ENCODE measurements at places on chromosomes 4 and X.

DNA sequence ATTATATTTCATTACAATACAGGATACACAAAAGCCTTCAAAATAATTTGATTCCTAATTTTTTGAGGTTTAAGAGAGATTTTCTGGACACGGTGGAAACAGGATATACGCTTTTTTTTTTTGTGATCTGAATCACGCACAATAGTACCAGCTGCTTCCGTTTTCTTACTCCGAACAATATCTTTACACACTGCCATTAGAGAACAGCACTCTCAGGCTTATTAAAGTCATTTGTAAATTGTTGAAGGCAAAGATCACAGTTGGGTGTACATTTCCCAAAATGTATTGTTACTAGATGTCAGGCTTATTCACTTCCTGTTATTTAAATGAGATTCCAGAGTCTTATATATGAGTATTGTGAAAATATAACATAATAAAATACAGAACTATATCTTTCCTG lies 71.5 kb downstream of the TMEM47 start:
- DNase-seq = no peak

GRCh38 chr4:170003071-170004070 lies 22.8 kb downstream of the MFAP3L start:
- no peak for DNase-seq

DNA sequence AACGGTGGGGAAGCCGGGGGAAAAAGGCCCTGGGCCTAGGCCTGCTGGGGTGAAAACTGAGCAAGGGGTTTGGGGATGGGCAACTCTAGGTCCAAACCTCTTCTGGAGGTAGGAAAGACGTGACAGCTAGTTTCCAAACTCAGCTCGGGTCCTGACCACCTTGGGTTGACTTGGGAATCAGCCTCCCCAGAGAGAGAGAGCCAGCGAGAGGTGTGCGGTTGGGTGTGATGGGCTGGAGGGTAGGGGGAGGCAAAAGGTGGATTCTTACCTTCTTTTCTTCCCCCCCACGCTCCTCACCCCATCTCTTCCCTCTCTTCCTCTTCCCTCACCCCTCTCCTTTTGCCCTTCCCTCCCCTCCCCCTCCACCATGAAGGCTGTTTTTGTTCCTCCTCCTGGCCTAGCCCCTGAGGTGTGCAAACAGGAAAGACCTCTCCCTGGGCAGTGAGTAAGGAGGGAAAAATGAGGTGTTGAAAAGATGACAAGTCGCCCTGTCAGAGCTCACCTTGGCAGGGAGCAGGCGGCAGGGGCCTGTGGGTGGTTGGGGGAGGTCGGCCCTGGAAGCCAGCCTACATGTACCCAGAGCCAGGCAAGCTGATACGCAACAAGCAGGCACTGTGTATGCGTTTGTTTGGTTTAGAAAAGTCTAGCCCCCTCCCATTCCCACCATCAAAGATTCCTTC lies 14.8 kb downstream of the PJA1 start:
- no peak for DNase-seq

GRCh38 chr4:6965329-6965728 lies 55.7 kb downstream of the TBC1D14 start:
- DNase-seq = no peak

- DNase-seq = no peak
Observed at GRCh38 chr4:60723796-60724195, 476.3 kb upstream of the ADGRL3 start.

DNA sequence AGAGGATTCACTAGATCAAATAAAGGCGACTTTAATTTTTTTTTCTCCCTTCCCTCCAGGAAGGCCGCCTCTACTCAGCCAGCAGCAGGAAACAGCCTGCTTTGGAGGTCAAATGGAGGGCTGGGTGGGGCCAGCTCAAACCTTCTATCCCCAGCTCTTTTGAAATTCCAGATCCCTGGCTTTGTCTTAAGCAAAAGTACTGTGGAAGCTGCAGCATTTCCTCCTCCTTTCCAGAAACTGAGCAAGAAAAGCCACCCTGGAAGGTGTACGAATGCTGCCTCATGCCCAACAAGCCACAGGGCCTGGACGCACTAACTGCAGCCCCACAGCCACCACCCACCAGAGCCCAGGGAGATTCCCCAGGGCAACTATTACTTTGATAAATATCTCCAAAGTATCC lies 55.1 kb upstream of the ZCCHC13 start:
- no peak for DNase-seq

GRCh38 chr4:82367438-82368097 lies 6.2 kb downstream of the HNRNPD start:
- DNase-seq = no peak

DNA sequence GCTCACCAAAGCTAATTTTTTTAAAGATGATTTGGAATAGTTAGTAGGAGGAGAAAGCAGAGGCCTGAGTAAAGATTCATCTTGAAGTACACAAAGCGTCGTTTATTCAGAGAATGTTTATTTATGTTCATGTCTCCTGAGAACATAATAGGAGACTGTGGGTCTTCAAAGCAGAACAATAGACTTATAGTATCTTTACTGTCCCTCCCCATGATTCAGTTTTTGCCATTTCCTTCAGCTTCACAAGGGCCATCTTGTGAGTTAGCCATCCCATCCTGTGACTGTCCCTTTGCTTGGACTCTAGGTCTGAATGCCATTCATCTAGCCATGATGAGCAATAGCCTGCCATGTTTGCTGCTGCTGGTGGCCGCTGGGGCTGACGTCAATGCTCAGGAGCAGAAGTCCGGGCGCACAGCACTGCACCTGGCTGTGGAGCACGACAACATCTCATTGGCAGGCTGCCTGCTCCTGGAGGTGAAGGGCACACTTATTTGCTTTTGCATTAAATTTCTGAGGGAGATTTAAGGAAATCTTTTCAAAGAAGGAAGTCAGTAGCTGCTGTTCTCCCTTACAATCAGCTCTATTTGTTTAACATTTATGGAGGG lies 105.8 kb downstream of the NFKB1 start:
- DNase-seq = no peak

DNA sequence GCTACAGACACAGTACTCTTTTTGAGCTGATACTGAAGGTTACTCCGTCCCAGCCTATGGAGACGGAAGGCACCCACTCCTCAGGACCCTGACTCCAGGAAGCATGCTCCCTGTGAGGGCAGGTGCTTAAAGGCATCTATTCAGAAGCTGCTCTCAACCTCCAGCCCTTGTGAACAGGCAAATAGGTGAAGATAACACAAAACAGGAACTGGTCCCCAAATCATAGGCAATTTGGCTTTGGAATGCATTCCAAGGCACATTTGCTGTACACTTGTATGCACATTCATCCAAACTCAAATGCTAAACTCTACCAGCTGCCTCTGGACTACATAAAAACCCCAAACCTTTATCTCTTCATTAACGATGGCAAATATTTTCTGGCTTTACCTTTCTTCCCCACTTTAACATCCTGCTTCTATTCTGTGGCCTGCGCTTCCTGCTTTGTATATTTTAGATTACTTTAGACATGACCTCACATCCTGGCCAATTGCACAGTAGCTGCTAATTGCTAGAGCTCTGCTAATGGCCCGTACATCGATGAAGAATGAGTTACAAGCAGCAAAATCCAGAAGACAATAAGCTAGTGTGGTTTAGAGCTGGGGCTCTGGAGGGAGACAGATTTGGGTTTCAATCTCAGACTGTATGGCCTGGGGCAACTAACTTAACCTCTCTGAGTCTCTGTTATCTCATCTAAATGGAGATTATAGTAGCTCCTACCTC lies 3.2 kb downstream of the SEL1L3 start:
- no peak for DNase-seq

DNA sequence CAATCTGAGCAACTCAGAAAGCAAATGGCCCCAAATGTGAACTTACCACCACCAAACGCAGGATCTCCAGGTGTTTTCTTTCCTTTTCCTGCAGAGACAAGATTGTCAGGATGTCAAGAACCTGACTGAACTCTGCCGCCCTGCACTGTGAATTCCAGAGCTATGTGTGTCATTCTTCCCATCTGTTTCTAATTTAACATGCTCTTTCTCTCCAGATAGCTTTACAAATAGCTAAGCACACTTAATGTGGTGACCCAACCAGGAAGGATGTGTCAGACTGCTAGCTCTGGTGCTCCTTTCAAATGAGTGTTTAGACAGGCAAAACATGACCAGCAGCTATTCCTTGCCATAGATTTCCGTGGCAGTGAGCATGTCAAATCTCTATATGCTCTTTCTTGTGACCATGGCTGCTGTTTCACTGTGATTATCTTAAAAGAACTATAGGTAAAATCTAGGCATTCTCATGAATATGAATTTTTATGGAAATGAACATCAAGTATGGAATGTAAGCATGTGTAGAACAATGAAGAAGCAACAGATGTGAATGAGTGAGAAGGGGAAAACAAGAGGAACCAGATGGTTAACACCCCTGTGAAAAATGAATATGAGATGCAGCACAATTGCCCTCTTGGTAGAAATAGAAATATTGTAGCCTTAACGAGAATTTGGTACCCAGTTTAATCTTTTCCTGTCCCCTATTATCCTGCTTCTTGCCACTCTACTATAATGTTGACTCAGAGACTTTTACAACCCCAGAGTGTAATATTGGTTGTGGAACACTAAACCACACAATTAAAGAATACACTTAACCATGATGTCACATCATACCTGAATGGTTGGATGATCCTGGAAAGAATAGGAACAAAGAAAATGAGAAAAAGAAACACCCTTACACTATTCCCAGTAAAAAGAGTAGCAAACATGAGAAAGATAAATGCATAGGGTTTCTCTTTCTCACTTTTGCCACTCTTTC lies 247.8 kb upstream of the DKK2 start:
- DNase-seq = peak; percentile 31

DNA sequence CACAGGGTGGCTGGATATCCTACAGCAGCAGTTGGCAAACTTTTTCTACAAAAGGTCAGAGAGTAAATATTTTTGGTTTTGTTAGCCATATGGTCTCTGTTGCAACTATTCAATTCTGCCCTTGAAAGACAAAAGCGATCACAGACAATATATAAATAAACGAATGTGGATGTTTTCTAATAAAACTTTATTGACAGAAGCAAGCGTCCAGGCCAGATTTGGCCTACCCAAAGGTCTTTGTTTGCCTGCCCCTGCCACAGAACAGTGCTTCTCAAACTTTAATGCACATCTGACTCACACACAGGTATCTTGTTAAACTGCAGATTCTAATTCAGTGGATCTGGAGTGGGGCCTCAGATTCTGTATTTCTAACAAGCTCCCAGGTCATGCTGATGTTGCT lies 621.4 kb upstream of the DIPK2B start:
- DNase-seq = no peak

GRCh38 chr4:106096454-106096853 lies 201.2 kb downstream of the NPNT start:
- no peak for DNase-seq

DNA sequence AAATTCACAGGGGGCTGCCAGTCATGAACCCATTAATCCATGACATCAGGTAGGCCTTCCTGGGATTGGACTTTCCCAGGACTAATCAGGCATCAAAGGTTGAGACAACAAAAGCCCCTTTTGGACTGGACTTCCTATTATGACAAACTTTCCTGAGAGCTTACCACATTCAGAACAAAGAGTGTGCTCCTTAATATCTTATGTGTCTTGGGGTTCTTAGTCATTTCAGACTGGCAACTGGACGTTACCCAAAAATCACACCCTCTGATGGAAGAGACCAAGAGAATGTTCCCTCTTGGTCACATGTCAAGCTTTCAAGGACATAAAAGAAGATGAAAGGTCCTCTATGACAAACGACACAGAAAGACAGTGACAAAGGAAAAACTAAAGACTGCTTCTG lies 31.6 kb upstream of the PPP1R2C start:
- DNase-seq = no peak

DNA sequence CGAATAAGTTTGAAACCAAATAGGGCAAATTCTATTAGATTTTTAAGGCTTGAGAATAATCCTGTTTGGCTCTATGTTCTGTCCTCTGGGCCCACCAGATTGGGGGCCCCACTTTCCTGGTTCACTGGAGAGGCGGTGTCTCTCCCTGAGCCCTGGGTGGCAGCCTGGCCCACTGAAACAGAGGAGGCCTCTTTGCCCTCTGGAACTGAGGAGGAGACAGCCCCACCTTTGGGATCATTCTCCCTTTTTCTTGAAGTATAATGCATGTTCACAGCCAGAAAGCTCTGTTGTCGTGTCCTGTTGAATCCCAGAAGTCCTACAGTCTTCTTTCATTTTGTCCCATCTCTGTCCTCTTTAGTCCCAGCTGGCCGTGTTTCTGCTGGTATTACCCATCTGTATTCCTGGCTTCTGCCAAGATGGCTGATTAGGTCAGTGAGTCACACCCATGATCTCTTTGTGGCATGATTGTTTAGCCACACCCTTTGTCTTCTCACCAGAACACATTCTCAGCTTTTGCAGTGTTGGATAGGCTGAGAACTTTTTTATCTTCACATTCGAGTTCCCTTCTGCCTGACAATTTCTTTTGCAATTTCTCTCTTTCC lies 8.1 kb upstream of the TBC1D25 start:
- peak; percentile 64 for DNase-seq

DNA sequence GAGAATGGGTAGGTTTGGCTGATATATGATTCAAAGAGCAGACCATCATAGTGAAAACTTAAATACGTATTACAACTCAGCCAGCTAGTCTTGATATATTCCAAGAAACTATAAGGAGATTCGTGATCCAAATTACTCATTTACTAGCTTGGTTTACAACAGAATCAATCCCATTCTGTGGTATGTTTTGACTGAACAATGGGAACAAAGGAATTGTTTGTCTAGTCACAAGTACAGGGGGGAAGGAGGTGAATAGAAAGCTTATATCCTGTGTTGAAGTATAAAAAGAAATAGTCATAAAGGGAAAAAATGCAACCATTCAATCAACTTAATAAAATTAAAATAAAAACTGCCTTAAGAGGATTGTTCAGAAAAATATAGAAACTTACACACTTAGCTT lies 17.0 kb downstream of the C4orf54 start:
- DNase-seq = no peak

- DNase-seq = no peak
Observed at GRCh38 chr4:74284053-74284452, 24.2 kb upstream of the EPGN start.

DNA sequence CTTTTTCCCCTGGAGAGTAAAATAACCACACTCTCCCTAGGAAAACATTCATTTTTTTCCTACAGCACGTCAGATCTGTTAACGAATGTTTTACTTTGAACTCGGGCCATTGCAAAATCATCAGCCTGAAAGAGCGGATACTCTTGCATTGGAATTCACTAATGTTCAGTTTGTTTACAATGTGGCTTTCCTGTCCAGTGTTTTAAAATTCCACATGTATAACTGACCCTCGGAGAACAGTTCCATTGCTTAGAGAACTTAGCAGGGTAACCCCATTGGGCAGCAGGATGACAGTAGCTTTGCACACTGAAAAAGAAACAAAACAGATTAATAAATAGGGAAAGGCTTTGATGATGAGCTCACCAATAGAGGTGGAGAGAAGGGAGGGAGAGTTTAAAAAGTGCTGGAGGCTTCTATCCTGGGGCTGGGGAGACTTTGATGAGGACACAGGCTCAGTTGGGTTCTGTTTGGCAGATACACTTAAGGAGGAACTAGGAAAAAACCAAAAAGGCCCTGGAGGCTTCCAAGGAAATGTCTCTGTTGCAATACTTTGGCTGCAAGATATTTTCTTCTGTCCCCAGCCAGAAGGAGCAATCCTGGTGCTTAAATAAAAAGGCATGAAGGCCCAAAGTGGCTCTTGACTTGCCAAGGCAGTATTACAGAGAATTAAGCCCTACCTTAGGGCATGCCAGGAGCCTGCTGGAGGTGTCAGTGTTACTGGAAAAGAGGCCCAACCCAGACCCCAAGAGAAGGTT lies 143.1 kb downstream of the ARSF start:
- no peak for DNase-seq

- DNase-seq = no peak
Observed at GRCh38 chr4:139581096-139581495, 25.1 kb upstream of the SETD7 start.

GRCh38 chr4:20394512-20394911 lies 142.8 kb downstream of the SLIT2 start:
- no peak for DNase-seq

GRCh38 chr4:178081176-178081575 lies 638.9 kb upstream of the AGA start:
- no peak for DNase-seq
